Stimulated activated CD4-positive, alpha-beta T cell treated with anti-CD3 and anti-CD28 coated beads, Interleukin-15, amount 100 ng/mL, for 1 hour (primary cell): ENCODE measurements at places on chromosomes 11 and 22.

DNA sequence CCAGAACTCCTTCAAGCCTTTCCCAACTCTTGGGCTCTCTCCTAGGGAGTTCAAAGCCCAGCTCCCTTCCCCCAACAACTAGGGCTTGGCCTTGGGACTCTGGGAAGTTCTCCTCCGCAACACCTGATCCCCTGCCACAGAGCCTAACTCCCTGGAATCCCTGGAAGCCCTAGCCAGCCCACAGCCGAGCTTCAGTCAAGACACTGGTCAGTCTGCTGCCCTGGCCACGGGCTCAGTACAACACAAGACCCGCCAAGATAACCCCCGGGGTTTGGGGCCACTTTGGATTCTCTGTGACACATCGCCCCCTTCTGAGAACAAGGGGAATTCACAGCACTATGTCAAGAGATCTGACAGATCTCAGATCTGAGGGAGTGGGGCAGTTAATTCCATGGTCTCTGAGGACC, 58.3 kb downstream of the SLC22A12 start:
- DNase-seq: no peak

- no peak for DNase-seq
Observed at GRCh38 chr11:117094776-117095175, 3.5 kb downstream of the SIK3 start.

DNA sequence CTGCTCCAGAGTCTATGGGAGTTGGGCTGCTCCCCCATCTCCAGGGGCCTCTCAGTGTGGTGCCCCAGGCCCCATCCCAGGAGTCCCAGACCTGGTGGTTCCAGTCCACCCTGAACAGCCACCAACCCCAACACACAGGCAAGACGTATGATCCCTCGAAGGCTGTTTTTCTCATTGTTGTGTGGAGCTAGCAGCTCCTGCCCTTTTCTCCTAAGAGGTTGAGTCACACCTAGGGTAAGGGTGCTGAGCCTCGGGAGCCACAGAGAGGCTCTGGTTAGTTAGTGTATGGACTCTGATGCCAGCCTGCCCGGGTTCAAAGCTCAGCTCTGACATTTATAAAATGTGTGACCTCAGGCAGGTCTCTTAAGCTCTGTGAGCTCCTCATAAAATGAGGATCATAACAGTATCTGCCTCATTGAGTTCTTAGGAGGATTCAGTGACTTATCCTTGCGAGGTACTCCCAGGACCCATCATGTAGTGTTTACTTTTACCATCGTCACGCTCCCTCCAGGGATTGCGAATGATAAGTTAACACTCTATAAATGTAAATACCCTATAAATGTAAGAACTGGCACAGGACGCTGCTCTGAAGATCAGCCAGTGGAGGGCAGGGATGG, 47.2 kb downstream of the FBLN1 start:
- DNase-seq: no peak

DNA sequence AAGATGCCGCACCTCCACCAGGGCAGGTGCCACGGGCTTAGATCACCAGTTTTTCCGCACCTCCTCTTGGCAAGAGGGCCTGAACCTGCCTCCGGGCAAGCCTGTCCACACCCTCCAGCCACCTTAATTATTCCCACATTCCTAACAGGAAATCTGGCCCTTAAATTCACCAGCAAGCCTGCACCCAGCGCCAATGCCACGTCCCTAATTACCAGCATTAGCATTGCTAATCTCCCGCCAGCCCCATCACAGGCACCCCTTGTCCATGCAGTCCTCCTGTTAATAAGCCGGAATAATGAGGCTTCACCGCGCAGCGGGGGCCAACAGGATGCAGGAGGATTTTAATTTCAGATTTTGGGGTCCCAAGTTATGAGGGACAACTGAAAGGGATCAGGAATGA, 69.7 kb downstream of the PHF21B start:
- no peak for DNase-seq

GRCh38 chr11:2329551-2329950, 27.7 kb downstream of the TSPAN32 start:
- DNase-seq: no peak
